Peyer's patch (tissue), 4 donors: ENCODE measurements at places on chromosomes 4 and X. TPM values are rescaled to one million over a fixed set of nuclear protein-coding genes. Genes with fewer than 3 reads are reported as not detected.
A peak's percentile ranks its signal among the peaks of the same experiment; 100 is the strongest.

The SSX1 gene
- total RNA-seq, result not detected

The PHOX2B gene
- total RNA-seq, result not detected

The UBA1 gene
- 125 TPM for total RNA-seq

The FAM47A gene
- not detected for total RNA-seq

The PPARGC1A gene
- 106 TPM for total RNA-seq

The SLC26A1 gene
- 31.2 TPM for total RNA-seq

The HSFX2 gene
- total RNA-seq, result 2.0 TPM

The FGB gene
- total RNA-seq, result not detected

The FOXP3 gene
- total RNA-seq, result not detected

The CSAG3 gene
- not detected for total RNA-seq

The BBS12 gene
- total RNA-seq, result 4.7 TPM

DNA sequence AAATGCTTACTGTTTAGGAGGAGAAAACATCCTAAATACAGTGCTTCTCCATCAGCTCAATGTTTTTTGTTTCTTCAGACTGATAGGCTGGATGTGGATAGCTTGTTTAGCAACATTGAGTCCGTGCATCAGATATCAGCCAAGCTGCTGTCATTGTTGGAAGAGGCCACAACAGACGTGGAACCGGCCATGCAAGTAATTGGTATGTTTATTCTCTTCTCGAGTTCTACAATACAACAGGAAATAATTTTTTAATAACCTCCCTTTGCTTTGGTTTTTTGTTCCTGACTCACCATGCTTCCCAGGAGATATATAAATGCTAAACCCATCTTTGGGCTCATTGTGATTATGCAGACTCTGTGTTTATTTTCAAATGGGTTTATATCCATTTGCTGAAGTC is 60.9 kb downstream of the ARHGEF38 start:
- no peaks in the 10 kb centered on the region for H3K4me1 ChIP-seq
- no peaks in the 10 kb centered on the region for H3K36me3 ChIP-seq

- no peaks in the 10 kb centered on the region for H3K27me3 ChIP-seq
- no peak overlapping the region for H3K4me3 ChIP-seq
- no peaks in the 10 kb centered on the region for H3K4me1 ChIP-seq
- no peak overlapping the region for H3K27ac ChIP-seq
- DNase-seq, result no peak
- H3K36me3 ChIP-seq, result no peaks in the 10 kb centered on the region
Measured at GRCh38 chr4:87916626-87917025, 58.9 kb upstream of the SPP1 start.

GRCh38 chr4:168483811-168484210 is 3.5 kb upstream of the DDX60L start:
- no peak overlapping the region for H3K27ac ChIP-seq
- DNase-seq, result no peak
- H3K4me3 ChIP-seq, result no peak overlapping the region
- H3K36me3 ChIP-seq, result no peaks in the 10 kb centered on the region

DNA sequence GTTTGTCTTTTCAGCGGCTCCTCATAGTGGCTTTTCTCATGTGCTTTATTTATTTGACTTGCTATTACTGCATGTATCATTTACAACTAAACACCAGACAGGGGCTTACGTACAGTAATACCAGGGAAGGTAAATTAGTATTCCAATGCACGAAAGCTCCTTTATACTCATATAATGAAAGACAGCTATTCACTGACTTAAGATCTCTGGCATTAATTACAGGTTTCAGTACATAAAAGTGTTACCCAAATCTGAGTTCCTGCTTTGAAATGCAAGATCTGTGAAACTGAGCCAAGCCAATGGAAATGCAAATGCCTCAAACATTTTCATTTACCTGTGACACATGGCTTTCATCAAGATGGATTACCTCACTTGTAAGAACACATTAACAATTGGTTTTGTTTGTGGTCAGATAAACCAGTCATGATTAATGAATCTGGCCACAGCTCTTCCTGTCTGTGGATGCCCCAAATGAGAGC is 107.2 kb downstream of the ANAPC4 start:
- H3K27me3 ChIP-seq, result no peaks in the 10 kb centered on the region
- H3K27ac ChIP-seq, result no peak overlapping the region

- H3K27me3 ChIP-seq, result no peaks in the 10 kb centered on the region
- no peaks in the 10 kb centered on the region for H3K36me3 ChIP-seq
- no peak overlapping the region for H3K4me3 ChIP-seq
- DNase-seq, result no peak
- H3K27ac ChIP-seq, result no peak overlapping the region
- H3K4me1 ChIP-seq, result no peaks in the 10 kb centered on the region
Measured at GRCh38 chr4:27020203-27020602, 159.6 kb downstream of the STIM2 start.

DNA sequence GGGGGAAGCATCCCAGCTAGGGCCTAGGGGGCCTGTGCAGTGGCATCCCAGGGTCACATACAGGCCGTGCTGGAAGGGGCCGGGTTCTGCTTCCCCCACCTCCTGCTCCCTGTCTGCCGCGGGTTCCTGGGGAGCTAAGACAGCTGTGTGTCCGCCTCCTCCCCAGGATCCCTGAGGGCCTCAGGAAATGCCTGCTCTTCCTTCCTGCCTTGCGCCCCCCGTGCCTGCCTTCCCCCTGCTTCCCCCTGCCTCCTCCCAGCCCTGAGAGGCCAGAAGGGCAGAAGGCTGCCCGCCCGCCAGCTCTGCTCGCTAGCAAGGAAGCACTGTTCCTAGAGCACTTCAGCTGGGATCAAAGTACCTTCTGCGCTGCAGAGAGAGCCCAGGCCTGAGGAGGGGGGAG is 2.9 kb upstream of the BGN start:
- H3K36me3 ChIP-seq, result no peaks in the 10 kb centered on the region
- H3K27me3 ChIP-seq, result no peaks in the 10 kb centered on the region
- H3K4me3 ChIP-seq, result no peak overlapping the region
- no peak for DNase-seq

- DNase-seq, result peak; percentile 56
- no peaks in the 10 kb centered on the region for H3K36me3 ChIP-seq
- no peaks in the 10 kb centered on the region for H3K4me1 ChIP-seq
- H3K27me3 ChIP-seq, result no peaks in the 10 kb centered on the region
Measured at GRCh38 chrX:140572724-140573123, 67.9 kb upstream of the SOX3 start.

GRCh38 chr4:151227172-151227571 is 49.8 kb upstream of the PRSS48 start:
- H3K4me3 ChIP-seq, result peak overlapping the region; percentile 23
- no peaks in the 10 kb centered on the region for H3K4me1 ChIP-seq
- H3K36me3 ChIP-seq, result no peaks in the 10 kb centered on the region
- peak overlapping the region; percentile 55 for H3K27ac ChIP-seq

- H3K4me1 ChIP-seq, result no peaks in the 10 kb centered on the region
- no peak overlapping the region for H3K4me3 ChIP-seq
- no peaks in the 10 kb centered on the region for H3K36me3 ChIP-seq
- no peak for DNase-seq
- H3K27me3 ChIP-seq, result no peaks in the 10 kb centered on the region
Measured at GRCh38 chr4:185849664-185850550, 37.9 kb upstream of the SORBS2 start.

- DNase-seq, result no peak
- no peak overlapping the region for H3K27ac ChIP-seq
- H3K4me3 ChIP-seq, result no peak overlapping the region
- H3K4me1 ChIP-seq, result no peaks in the 10 kb centered on the region
- H3K27me3 ChIP-seq, result no peaks in the 10 kb centered on the region
Measured at GRCh38 chr4:175622887-175623286, 189.2 kb downstream of the GPM6A start.
